NCI-H460 (cell line): ENCODE measurements at places on chromosomes 6 and 20. TPM values are rescaled to one million over a fixed set of nuclear protein-coding genes. Genes with fewer than 3 reads are reported as not detected.
A peak's percentile ranks its signal among the peaks of the same experiment; 100 is the strongest.

Gene TOX2
- total RNA-seq: 4.6 and 7.1 TPM in 2 replicates

Gene MAFB
- 0.09 TPM in 1 of 2 replicates, not detected in the other for total RNA-seq

DNA sequence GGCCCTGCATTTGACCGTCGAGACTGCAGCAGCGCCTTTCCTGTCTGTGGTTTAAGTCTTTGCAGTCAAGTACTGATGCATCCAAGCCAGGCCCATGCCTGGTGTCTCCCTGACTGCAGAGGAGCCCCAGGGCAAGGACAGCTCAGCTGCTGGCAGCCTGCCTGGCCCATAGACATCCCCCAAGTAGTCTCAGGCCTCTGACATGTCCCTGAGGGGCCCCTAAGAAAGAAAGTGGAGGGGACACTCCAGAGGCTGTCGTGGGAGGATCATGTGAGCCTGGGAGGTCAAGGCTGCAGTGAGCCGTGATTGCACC lies 18.0 kb downstream of the HRH3 start:
- DNase-seq: no peak

DNA sequence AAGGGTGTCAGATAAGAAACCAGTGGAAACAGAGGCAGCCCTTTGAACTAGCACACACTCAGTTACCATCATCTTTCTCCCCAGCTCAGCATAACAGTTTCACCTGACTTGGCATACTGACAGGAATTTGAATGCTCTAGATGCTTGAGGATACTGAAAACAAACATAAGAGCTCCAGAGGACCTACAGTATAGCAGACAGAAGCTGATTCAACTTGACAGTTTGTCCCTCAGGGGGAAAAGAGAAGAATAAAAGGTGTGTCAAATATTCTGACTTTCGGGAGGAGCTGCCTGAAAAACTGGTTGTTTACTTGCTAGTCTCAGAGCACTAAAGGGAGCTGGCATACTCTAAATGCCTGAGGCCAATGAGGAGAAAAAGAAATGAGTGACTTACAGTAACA lies 35.1 kb downstream of the EYS start:
- no peak for DNase-seq

DNA sequence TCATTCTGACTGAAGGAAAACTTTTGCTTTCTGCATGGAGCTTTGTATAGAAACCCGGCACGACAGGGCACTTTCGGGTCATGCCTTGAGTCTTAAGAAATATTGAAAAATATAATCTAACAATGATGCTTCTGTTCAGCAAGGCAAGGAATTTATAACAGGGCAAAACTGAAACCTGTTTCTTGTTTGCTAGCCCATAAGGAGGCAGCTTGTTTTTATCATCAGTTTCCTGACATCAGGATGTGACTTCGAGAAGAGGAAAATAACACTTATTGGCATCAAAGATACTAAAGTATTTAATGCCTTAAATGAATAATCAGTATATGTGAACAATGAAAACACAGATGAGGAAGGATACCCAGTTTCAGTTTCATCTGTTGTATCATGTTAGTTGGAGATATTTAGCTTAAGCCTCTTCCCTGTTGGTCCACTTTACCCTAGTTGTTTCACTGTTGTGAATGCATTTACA lies 146.5 kb downstream of the CDKAL1 start:
- no peak for DNase-seq

DNA sequence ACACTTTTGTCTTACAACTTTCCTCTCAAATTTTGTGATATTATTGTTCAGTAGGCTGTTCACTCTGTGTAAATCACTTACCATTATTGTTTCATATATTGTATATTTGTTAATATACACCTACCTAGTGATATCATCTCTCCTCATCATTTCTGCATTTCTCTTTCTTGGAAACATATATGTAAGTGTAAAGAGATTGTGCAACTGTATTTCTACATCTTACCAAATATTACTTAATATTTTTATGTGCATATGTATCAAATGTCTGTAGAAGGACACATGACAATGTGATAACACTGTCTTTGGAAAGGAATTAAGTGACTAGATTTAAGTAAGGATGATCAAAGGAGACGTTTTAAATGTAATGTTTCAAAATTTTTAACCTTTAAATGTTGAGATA lies 30.2 kb downstream of the ZNF322 start:
- DNase-seq: no peak

DNA sequence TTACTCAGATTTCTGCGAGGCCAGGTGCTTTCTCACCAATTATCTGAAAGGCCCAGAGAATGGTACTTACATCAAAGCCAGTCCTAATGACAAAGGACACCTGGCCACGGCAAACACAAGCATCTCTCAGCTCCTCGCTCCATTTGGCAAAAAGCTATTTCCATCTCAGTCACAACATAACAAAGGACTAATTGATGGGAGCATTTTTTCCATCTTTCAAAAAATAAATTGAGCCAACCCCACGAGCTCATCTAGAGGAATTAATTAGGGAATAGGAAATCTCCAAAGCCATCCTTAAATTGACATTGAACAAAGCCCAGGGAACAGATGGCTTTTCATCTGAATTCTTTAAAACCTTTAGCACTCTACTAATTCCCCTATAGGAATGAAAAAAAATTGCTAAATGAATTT lies 236.7 kb downstream of the HAO1 start:
- DNase-seq: no peak

GRCh38 chr6:35248300-35248699 lies 11.2 kb upstream of the ZNF76 start:
- DNase-seq: peak; percentile 1

- DNase-seq: no peak
Observed at GRCh38 chr6:17497535-17498095, 102.5 kb upstream of the FAM8A1 start.

GRCh38 chr20:34316196-34316814 lies 13.2 kb upstream of the AHCY start:
- DNase-seq: no peak

- DNase-seq: no peak
Observed at GRCh38 chr6:34865107-34865506, 22.7 kb downstream of the TAF11 start.
